HCT116 (cell line): ENCODE measurements at places on chromosomes 2 and 18. TPM values are rescaled to one million over a fixed set of nuclear protein-coding genes. Genes with fewer than 3 reads are reported as not detected.

- DNase-seq = no peak
Observed at GRCh38 chr2:182182436-182182835, 196.8 kb downstream of the PPP1R1C start.

GRCh38 chr2:22694856-22695255 lies 690.1 kb upstream of the KLHL29 start:
- no peak for DNase-seq

- no peak for DNase-seq
Observed at GRCh38 chr18:51448949-51449348, 251.5 kb upstream of the MEX3C start.

DNA sequence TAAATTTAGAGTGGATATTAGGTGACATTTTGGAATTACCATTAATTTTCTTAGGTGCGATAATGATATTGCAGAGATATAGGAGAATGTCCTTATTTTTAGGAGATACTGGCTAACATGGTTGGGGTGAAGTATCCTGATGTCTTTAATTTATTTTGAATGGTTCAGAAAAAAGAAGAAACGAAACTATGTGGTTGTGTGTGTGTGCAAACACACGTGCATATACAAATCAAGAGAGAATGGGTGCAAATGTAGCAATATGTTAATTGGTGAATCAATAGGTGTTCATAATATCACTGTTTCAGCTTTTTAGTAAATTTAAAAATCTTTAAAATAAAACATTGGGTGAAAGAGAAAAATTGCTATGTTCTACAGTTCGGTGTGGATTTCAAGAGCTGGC lies 140.9 kb downstream of the DIS3L2 start:
- no peak for DNase-seq

GRCh38 chr2:8580316-8581233 lies 101.3 kb upstream of the ID2 start:
- no peak for DNase-seq

DNA sequence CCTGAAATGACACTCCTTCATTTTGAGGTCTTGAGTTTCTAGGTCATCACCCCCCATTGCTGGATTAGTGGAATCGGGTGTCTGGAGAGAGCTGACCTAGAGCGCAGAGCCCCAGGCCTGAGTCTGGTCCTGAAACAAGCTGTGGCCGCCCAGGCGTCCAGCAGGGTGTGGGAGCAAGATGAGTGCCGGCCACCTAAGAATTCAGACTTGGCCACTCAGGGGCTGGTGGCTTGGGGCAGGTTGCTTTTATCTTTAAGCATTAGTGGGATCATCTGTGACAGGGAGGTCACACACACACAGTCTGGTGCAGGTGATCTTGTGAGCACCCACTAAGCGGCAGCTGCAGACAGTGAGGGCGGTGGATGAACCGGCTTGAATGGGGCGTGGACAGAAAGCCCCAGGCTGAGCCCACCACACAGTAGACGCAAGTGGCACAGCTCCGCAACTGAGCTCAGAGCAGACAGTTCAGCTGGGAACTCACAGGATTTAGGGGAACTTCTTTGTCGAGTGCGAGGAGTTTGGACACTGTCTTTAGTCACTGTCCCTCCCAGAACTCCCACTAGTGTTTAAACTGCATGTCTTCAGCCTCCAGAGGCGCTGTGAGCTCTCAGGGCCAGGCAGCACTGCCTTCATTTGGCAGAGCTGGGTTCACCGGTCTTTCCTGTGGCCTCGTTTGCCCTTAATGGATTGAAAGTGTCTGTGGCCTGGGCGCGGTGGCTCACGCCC lies 21.5 kb downstream of the ITGB1BP1 start:
- no peak for DNase-seq

DNA sequence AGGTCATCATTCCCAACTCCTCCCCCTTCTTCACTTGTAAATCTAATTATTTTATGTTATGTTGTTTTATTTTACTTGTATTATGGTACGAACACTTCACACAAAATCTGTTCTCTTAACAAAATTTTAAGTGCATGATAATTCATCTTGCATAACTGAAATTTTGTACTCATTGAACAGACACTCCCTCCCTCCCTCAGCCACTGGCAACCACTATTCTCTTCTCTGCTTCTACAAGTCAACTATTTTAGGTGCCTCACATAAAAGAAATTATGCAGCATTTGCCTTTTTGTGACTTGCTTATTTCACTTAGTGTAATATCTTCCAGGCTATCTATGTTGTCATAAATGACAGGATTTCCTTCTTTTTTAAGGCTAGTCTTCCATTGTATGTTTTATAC lies 30.4 kb upstream of the OSBPL6 start:
- no peak for DNase-seq

GALNT13 gene
- 0.44 TPM for total RNA-seq

- DNase-seq = no peak
Observed at GRCh38 chr2:82023710-82024109, 1719.2 kb upstream of the LRRTM1 start.

NOL4 gene
- not detected for total RNA-seq

DNA sequence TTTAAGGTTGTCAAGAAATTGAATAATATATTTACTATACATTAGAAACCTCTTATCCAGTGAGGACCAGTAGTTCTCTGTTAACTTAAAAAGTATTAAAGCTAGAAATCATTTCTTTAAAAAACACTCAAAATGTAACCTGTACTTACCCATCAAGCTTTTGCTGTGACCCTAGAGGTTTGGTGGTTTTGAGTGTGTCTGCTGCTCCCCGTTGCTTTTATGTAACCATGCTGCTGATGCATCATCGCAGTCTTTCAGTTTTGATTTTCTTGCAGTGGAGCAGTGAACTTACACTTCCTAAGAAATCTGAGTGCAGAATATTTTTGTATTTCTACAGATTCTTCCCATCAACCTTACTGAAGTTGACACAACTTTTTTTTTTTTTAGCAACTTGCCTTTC lies 34.2 kb downstream of the MRPS9 start:
- DNase-seq = no peak

DNA sequence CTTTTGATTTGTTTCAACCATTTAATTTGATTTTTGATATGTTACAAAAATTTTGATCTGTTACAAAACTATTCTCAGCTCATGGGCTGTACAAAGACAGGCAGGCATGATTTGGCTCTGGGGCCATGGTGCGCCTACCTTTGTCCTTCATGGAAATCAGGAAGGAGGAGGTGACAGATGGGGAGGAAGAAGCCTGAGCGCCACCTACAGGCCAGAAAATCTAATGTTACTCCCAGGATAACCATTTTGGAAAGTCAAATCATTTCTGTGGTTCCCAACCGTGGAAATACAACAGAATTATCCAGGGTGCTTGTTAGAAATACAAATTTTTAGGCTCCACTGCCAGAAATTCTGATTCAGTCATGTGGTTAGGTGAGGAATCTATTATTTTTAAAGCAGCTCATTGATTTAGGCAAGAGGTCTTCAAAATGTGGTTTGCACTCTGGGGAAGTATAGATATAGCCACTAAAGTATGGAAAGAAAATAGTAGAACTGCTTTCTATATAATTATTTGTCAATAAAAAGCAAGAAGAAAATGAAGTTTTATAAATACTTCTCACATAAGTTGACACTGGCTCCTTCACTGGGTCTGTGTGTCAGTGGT lies 93.9 kb downstream of the EVA1A start:
- peak; percentile 23 for DNase-seq

DNA sequence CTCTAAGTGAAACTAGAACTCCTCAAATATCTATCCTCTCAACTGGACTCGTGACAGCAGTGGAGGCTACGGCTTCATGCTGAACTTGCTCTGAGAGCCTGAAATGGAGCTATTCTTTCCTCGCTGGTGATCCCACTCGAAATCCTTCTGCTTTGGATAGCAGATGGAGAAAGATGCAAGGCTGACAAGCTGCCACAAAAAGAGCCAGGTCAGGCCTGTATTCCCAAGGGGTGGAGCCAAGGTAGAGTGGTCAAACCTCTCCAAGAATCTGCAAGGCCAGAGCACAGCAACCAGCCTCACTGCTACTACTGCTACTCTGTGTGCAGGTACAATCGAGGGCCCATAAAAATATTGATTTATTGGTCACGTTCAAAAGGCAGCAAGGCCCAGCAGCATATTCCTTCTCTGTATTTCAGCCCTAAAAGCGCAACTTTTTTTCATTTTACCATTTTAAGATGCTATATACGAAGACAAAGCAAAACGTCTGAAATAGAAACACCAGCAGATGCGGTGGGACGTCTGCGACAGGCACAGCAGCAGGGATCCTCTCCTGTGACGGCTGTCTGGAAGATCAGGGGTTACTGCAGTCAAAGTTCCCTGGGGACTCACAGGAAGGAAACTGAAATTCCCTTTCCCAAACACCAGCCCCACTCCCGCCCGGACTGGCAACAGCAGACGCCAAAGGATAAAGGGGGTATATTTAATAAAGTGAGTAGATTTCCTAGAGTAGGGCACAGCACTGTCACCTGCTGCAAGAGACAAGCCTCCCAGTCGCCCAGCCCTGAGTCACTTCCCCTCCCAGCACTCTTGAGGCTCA lies 2.4 kb downstream of the SPRED2 start:
- no peak for DNase-seq

DNA sequence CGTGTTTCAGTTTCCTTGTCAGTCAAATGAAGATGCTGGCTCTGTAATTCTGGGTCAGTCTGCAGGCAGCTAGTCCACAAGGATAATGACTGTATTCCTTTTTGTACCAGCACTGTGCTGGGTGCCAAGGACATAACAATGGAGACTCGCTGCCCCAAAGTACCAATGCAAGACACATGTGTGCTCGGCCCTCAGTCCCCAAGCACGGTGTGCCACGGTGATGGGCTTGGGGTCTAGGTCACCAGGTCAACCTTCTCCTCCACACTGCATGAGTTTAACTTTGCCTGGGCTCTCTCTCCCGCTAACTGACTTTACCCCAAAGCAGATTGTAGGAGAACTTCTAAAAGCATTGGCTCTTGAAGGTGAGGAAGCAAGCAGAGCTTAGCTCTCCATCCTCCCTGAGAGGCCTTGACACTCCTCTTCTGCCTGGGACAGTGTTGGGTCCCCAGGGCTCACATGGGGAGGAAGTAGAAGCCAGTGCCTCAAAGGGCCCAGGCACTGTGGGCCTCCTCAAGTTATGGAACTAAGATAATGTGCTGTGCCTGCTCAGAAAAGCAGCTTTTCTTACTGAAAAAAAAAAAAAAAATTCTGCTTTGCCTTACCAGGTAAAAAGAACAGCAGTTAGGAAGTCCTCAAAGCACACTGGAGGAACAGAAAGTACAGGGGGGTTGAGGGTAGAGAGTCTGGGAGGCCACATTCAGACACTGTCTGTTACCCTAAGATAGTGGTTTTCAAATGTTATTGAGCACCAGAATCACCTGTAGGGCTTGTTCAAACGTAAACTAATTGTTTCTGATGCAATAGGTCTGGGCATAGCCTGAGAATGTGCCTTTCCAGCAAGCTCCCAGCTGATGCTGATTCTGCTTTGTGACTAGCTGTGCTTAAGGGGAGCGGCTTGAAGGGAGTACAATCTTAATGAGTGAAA lies 276.4 kb upstream of the CXCR4 start:
- DNase-seq = no peak
